ENCODE measurements at places on chromosomes 3 and 15. TPM values are rescaled to one million over a fixed set of nuclear protein-coding genes. Genes with fewer than 3 reads are reported as not detected.

DNA sequence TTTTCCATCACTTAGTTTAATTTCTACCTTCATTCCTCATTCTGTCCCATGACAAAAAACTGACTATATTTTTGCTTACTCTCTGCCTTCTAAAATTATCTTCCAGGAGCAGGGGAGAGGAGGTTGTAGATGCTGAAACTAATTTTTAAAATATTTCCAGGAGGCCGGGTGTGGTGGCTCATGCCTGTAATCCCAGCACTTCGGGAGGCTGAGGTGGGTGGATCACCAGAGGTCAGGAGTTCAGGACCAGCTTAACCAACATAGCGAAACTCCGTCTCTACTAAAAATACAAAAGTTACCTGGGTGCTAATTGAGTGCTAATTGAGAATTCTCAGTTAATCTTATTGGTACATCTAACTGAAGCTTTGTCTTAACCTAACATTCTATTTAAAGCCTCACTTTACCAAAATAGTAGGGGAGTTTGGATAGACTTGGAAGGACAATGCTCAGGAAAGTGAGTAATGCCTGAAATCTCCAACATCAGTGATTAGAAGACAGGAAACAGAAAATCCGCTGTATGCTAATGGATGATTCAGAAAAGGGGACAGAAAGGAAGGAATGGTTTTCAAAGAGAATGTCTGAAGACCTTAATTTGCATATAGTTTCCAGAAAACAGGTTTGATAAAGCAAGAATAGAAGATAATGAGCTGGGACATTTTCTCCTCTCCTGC, 336.1 kb downstream of the GBE1 start:
- no peaks in the 10 kb centered on the region for H3K4me1 ChIP-seq
- DNase-seq, result no peak
- no peaks in the 10 kb centered on the region for H3K36me3 ChIP-seq
- no peak overlapping the region for H3K4me3 ChIP-seq

- H3K27me3 ChIP-seq, result peaks cover 6% of the 10 kb centered on the region
- no peak overlapping the region for H3K4me3 ChIP-seq
- DNase-seq, result no peak
- H3K36me3 ChIP-seq, result no peaks in the 10 kb centered on the region
- H3K4me1 ChIP-seq, result peaks cover 7% of the 10 kb centered on the region
These were observed 160.0 kb downstream of the FRMD5 start for GRCh38 chr15:44034933-44035624.

The GNAT1 gene
- total RNA-seq, result 0.64 TPM

GRCh38 chr15:65365229-65365628, 12.6 kb downstream of the IGDCC3 start:
- no peaks in the 10 kb centered on the region for H3K4me1 ChIP-seq
- no peak overlapping the region for H3K27ac ChIP-seq
- no peak overlapping the region for H3K4me3 ChIP-seq
- H3K36me3 ChIP-seq, result no peaks in the 10 kb centered on the region
- H3K27me3 ChIP-seq, result peaks cover 6% of the 10 kb centered on the region

The MASP1 gene
- 3.2 TPM for total RNA-seq

The KY gene
- 51.7 TPM for total RNA-seq

The IGSF10 gene
- total RNA-seq, result 1.2 TPM

- no peak overlapping the region for H3K4me3 ChIP-seq
- H3K27me3 ChIP-seq, result no peaks in the 10 kb centered on the region
- no peaks in the 10 kb centered on the region for H3K4me1 ChIP-seq
- no peak for DNase-seq
- no peaks in the 10 kb centered on the region for H3K36me3 ChIP-seq
These were observed 47.9 kb downstream of the QTRT2 start for GRCh38 chr3:114104414-114104813.

GRCh38 chr3:123453675-123454074, 4.8 kb upstream of the ADCY5 start:
- H3K4me3 ChIP-seq, result no peak overlapping the region
- DNase-seq, result no peak
- peaks cover 17% of the 10 kb centered on the region for H3K4me1 ChIP-seq
- H3K27me3 ChIP-seq, result peaks cover 33% of the 10 kb centered on the region

DNA sequence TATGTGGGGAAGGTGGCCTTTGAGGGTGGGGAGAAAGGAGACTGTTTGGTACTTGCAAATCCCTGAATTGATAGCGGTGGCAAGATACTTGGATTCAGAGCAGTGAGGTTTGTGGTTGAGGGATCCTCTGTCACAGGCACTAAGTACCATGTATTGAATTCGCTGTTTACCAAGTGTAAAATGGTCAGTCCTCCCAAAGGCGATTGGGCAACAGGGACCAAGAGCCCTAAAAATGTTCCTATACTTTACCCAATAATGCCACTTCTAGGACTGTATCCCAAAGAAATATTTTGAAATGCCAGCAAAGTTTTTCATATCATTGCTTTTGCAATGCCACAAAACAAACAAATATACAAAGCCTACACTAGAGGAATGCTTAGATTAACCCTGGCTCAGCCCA, 43.4 kb upstream of the MRPS22 start:
- no peak for DNase-seq
- H3K4me1 ChIP-seq, result peaks cover 4% of the 10 kb centered on the region
- no peak overlapping the region for H3K27ac ChIP-seq
- H3K27me3 ChIP-seq, result no peaks in the 10 kb centered on the region
- H3K4me3 ChIP-seq, result no peak overlapping the region
- no peaks in the 10 kb centered on the region for H3K36me3 ChIP-seq

DNA sequence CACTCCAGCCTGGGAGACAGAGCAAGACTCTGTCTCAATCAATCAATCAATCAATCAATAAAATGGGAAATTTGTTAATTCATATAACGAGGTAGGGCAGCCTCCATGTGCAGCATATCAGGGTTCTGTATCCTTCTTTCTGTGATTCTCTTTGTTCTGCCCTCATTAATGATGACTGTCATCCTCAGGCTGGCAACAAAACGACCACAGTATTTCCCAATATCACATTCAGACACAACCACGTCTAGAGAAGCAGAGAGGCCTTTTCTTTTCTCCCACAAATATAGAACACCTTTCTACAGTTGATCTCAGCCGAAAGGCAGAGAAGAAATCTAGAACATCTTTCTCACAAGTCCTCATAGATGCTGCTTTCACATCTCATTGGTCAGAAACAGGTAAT, 11.2 kb downstream of the CEP19 start:
- H3K4me1 ChIP-seq, result no peaks in the 10 kb centered on the region
- no peak for DNase-seq
- no peak overlapping the region for H3K27ac ChIP-seq
- no peak overlapping the region for H3K4me3 ChIP-seq

GRCh38 chr3:19907523-19907922, 26.5 kb downstream of the EFHB start:
- no peaks in the 10 kb centered on the region for H3K4me1 ChIP-seq
- H3K27me3 ChIP-seq, result no peaks in the 10 kb centered on the region
- DNase-seq, result no peak
- no peak overlapping the region for H3K4me3 ChIP-seq
- no peak overlapping the region for H3K27ac ChIP-seq

The PROS1 gene
- total RNA-seq, result 17.0 TPM

The ADAMTSL3 gene
- total RNA-seq, result 11.3 TPM

- no peak for DNase-seq
- H3K4me3 ChIP-seq, result no peak overlapping the region
- H3K36me3 ChIP-seq, result peaks cover 66% of the 10 kb centered on the region
- H3K27ac ChIP-seq, result no peak overlapping the region
- H3K27me3 ChIP-seq, result no peaks in the 10 kb centered on the region
- H3K4me1 ChIP-seq, result peaks cover 7% of the 10 kb centered on the region
These were observed 73.8 kb downstream of the GOLIM4 start for GRCh38 chr3:168021737-168022450.

The TRPM1 gene
- total RNA-seq, result 5.1 TPM

The MYL3 gene
- 1.4 TPM for total RNA-seq

DNA sequence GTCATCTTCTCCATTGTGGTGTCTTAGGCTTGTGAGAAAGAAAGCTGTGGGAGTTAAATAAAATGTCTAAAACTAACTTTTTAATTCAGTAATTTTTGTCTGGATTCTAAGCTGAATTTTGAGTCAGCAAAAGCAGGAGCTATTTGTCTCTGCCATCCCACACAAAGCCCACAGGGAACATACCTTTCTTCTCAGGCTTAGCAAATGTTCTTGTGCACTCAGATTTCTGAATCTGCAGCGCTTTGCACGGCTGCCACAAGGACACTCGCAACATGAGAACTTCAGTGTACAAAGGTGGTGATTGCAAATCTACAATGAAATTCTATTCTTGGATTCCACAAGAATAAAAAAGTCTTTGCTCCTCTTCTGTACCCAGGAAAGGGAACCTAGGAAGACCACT, 88.2 kb upstream of the RNF7 start:
- H3K27ac ChIP-seq, result no peak overlapping the region
- H3K36me3 ChIP-seq, result no peaks in the 10 kb centered on the region
- DNase-seq, result no peak
- no peak overlapping the region for H3K4me3 ChIP-seq
- no peaks in the 10 kb centered on the region for H3K27me3 ChIP-seq
- H3K4me1 ChIP-seq, result peaks cover under 1% of the 10 kb centered on the region

The SLC22A14 gene
- not detected for total RNA-seq

GRCh38 chr15:58932710-58933280, 684 bp downstream of the SLTM start:
- no peaks in the 10 kb centered on the region for H3K27me3 ChIP-seq
- peaks cover 9% of the 10 kb centered on the region for H3K36me3 ChIP-seq
- peak overlapping the region; percentile 96 for H3K4me3 ChIP-seq
- H3K4me1 ChIP-seq, result peaks cover 29% of the 10 kb centered on the region

The TRPC1 gene
- total RNA-seq, result 5.0 TPM

GRCh38 chr3:123027292-123028232, at the start of gene SEMA5B:
TSS of gene SEMA5B (minus strand) at chr3:123027763. CDS start at chr3:122961263, 66,500 bp downstream.
- H3K4me1 ChIP-seq, result peaks cover 31% of the 10 kb centered on the region
- no peak within 1 kb of the TSS for H3K27ac ChIP-seq
- peaks cover 90% of the 10 kb centered on the region for H3K27me3 ChIP-seq
- H3K36me3 ChIP-seq, result no peaks in the 10 kb centered on the region

DNA sequence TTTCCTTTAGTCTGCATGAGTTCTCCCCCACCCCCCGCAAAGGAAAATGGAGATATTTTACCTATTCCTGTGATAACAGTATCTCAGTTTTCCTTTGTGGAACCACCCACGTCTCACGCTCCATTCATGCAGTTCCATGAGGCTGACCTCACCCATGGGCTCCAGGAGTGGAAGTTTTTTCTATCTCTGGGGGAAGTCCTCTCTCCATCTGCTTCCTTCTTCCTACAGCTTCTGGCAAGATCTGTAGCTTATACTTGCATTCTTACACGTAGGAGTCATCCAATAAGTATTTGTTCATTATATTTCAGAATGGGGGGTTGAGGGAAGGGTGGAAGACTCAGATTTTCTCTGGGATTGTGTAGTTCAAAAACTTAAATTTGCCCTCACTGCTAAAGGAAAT, 5.8 kb upstream of the GLCE start:
- H3K27me3 ChIP-seq, result peaks cover 8% of the 10 kb centered on the region
- no peak overlapping the region for H3K27ac ChIP-seq

- H3K4me3 ChIP-seq, result no peak overlapping the region
- DNase-seq, result no peak
- H3K27me3 ChIP-seq, result no peaks in the 10 kb centered on the region
These were observed 197.8 kb downstream of the TBC1D5 start for GRCh38 chr3:17544632-17545031.

DNA sequence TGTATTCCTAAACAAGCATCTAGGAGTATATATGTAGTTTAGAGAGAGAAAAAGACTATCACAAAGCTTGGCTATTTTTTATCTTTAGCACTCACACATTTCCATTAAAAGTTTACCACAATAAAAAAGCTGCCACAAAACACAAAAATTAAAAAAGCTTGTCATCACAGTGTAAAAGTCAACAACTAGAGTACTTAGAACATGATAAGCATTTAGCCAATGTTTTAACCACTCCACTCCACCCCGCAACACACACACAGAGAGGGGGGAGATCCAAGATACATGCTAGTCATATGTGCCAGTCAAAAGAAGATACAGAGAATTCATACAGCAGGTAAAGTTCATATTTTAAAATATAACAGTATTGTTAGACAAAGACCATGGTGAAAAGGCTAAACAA, 79.7 kb downstream of the STAG1 start:
- H3K27me3 ChIP-seq, result no peaks in the 10 kb centered on the region
- no peak overlapping the region for H3K27ac ChIP-seq
- DNase-seq, result no peak

GRCh38 chr3:53948174-53948573, 56.5 kb upstream of the SELENOK start:
- H3K27ac ChIP-seq, result no peak overlapping the region
- H3K36me3 ChIP-seq, result no peaks in the 10 kb centered on the region
- no peak for DNase-seq
- H3K27me3 ChIP-seq, result no peaks in the 10 kb centered on the region
- no peak overlapping the region for H3K4me3 ChIP-seq

DNA sequence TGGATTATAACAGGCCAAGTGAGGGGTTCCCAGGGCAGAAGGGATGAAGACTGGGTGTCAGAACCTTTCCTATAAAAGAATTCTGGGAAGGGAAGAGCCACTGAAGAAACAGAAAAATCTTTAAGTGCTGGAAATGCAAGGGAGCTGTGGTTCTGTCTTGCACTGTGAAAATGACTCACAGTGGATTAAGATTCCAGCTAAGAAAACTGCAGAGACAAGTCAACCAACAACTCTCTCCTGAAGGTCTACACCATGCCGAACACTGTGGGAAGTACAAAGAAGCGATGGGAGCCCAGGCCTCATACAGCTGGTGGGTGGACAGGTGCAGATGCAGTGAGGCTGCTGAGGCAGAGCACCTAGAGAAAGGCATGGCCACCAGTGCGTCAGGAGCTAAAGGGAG, 27.7 kb downstream of the ZDHHC3 start:
- peaks cover 4% of the 10 kb centered on the region for H3K4me1 ChIP-seq
- no peaks in the 10 kb centered on the region for H3K27me3 ChIP-seq
- H3K4me3 ChIP-seq, result no peak overlapping the region
- H3K27ac ChIP-seq, result no peak overlapping the region
- no peak for DNase-seq
- peaks cover 23% of the 10 kb centered on the region for H3K36me3 ChIP-seq

GRCh38 chr15:70264014-70264582, 166.4 kb upstream of the TLE3 start:
- no peak overlapping the region for H3K4me3 ChIP-seq
- no peaks in the 10 kb centered on the region for H3K36me3 ChIP-seq
- DNase-seq, result no peak
- H3K27me3 ChIP-seq, result no peaks in the 10 kb centered on the region
- H3K4me1 ChIP-seq, result peaks cover 34% of the 10 kb centered on the region
- H3K27ac ChIP-seq, result no peak overlapping the region

The FBXO40 gene
- 0.11 TPM for total RNA-seq

DNA sequence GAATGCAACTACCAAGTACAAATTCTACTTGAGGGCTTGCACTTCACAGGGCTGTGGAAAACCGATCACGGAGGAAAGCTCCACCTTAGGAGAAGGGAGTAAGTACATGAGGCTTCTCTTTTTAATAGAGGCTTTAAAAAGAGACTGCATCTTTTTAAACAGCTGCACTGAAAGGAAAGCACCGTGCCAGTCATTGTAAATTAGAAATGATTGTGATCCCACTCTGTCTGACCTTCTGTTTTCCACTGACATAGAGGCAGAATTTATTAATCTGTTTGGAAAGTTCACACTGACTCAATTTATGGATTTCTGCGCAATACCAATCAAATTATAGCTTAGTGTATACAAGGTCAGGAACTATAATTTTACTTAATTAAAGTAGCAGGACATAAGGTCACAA, 198.2 kb downstream of the CHL1 start:
- no peak overlapping the region for H3K27ac ChIP-seq
- H3K4me3 ChIP-seq, result no peak overlapping the region
- H3K4me1 ChIP-seq, result no peaks in the 10 kb centered on the region
- no peaks in the 10 kb centered on the region for H3K36me3 ChIP-seq
- no peak for DNase-seq

The EFCC1 gene
- 0.98 TPM for total RNA-seq
